Naive thymus-derived CD4-positive, alpha-beta T cell (primary cell): ENCODE measurements at places on chromosomes 2 and 18.

- no peak for DNase-seq
Observed at GRCh38 chr2:168180914-168181313, 66.5 kb downstream of the STK39 start.

- no peak for DNase-seq
Observed at GRCh38 chr2:218298314-218298875, 6.1 kb upstream of the TMBIM1 start.

- no peak for DNase-seq
Observed at GRCh38 chr2:180133736-180134135, 126.6 kb upstream of the CWC22 start.

DNA sequence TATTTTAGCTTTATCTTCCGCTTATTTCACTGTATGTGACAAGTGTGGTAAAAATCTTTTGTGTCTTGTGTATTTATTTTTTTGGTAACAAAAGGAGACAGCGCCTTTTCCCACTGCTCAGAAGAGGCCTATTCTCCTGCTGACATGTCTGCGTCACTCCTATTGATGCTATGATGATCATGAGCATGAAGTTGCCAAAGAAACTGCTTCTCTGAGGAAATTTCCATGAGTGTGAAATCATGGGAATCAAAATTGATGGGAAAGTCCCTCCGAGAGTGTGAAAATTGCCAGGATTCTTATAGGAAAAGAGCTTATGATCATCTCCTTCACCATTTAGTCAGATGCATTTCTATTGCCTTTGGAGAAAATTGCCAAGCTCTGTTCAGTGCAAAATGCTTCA is 36.5 kb upstream of the DARS1 start:
- no peak for DNase-seq

DNA sequence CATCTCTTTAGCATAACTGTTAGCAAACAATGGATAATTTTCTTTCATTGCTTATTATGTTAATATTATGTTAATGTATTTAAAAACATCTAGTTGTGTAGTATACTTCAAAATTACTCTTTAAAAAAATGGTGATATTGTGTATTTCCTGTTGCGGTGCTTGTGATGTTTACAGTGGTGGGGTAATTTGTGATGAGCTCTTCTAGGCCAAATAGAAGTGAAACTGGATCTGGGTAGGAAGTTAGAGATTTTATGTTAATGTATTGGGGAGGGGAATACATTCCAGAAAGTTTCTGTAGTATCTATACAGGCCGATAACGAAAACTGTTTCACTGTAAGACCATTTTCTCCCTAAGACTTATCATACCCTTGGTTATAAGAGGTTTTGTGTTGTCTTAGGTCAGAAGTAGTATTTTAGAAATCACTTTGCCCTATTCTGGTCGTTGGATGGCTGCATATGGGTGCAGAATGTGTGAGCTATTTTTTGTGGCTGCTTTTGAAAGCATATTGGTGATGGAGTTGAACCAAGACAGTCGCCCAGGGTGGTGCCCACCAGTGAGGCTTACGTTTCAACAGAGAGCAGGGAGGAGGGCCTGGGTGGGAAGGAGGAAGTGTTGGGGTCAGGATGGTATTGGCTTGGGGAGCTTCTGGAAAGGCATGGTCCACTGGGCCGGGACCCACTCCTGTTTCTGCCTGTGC is 5.8 kb downstream of the TSHZ1 start:
- DNase-seq, result peak; percentile 66

GRCh38 chr2:206814498-206814897 is 49.1 kb downstream of the FASTKD2 start:
- no peak for DNase-seq

DNA sequence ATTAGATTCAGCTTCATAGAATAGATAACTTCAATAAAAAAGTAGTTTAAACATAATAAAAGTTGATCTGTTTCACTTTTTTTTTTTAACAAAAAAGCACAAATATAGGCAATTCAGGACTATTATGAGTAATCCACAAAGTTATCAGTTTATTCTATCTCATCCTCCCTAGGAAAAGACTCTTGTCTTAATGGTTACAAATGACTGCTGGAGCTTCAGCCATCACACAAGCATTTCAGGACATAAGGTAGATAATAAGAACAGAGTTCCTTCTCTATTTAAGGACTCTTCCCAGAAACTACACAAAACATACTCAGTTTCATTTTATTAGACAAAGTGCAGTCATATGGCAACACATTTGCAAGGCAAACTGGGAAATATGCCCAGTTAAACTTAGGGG is 357.6 kb upstream of the SETBP1 start:
- no peak for DNase-seq

DNA sequence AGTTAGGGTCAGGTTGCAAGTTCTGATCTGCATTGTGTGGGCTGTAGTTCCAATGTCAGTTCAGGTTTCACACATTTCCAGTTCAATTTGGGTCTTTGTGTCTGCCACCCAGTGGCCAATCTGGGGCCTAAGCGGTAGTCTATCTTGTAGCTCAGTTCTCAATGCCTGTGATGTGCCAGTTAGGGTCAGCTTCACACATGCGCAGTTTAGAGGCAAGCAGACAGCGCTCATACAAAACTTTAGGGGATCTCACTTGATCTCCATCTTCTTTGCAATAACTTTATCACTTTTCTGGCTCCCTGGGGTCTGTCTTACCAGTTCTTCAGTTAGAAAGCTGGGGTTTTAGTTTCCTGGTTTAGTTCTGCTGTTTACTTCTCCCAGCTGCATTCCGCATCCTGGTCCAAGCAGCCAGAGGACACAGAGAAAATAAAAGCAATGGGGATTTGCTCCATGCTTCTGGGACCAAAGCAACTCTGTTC is 11.0 kb upstream of the ZNF24 start:
- DNase-seq, result peak; percentile 16

DNA sequence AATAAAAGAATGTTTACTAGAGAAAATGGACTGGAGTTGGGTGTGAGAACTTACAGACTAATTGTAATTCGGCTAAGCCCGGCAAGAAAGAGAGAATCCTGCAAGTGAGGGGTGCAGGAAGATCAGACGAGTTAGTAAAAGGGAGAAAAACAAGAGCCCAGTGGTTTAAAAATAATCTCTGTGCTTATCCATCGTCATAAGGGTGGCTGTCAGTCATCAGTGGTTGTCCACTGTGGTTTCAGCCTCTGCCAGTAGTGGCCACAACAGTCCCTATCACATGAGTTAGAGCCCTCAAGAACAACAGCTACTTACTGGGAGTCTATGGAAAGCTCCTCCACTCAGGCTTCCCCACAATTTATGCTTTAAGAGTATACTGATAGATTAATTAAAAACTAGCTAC is 239.8 kb downstream of the SETBP1 start:
- no peak for DNase-seq

DNA sequence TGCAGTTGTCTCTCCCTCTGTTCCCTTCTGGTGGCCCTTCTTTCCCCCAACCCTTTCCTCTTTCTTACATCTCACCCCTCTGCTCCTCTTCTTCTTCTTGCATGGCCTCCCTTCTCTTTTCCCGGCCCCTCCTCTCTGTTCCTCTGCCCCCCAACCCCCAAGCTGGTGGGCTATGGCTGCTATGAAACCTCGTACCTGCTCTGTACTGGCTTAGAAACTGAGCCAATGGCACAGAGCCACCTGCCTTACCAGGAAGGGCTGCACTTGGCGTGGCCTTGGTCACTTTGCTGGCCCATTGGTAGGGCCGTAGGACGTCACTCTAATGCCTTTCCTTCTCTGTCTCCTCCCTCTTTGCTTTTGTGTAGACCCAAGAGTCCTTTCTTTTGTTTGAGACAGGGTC is 78.9 kb downstream of the LRRFIP1 start:
- DNase-seq, result no peak

- DNase-seq, result no peak
Observed at GRCh38 chr18:35464831-35465279, 32.9 kb downstream of the INO80C start.

DNA sequence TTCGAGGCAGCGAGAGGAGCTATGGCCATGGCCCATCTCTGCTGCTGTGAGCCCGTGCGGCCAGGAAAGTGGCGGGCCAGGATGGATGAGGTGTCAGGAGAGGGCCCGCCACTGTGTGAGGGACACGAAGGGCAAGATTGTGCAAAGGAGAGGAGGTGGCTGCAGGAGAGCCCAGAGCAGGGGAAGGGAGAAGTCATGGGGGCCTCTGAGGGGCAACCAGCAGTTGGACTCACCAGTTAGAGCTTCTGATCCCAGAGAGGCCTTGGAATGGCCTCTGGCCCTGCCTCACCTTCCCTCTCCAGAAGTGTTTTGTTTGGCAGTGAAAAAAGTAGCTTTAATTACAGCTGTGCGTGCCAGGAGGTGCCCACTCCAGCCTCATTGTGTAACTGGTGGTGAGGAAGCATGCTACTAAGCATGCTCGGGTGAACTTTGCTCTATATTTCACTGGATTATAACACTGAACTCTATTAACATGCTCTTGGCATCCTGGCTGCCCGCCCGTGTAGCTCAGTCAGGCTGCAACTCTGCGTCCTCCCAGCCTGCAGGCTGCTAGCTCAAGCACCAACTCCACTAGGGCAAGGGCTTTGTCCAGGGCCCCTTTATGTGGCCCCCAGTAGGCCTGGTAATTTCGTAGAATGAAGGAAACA is 34.2 kb downstream of the IMPA2 start:
- no peak for DNase-seq

DNA sequence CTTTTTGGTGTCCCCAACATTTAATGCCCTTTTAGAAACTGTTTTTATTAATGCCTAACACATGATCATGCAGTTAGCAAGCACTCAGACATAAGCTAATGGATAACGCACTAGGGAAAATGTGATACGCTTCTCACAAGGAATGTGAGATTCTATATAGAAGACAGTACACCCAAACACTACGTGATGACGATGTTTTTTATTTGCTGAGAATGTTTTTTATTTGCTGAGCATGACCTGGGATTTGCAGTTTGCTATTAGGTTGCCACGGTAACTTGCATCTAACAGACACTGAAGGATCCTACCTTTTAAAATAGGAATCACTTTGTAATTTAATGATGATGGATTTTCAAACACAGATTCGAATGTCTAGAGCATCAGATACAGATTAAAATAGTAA is 4.9 kb downstream of the SMC6 start:
- no peak for DNase-seq

DNA sequence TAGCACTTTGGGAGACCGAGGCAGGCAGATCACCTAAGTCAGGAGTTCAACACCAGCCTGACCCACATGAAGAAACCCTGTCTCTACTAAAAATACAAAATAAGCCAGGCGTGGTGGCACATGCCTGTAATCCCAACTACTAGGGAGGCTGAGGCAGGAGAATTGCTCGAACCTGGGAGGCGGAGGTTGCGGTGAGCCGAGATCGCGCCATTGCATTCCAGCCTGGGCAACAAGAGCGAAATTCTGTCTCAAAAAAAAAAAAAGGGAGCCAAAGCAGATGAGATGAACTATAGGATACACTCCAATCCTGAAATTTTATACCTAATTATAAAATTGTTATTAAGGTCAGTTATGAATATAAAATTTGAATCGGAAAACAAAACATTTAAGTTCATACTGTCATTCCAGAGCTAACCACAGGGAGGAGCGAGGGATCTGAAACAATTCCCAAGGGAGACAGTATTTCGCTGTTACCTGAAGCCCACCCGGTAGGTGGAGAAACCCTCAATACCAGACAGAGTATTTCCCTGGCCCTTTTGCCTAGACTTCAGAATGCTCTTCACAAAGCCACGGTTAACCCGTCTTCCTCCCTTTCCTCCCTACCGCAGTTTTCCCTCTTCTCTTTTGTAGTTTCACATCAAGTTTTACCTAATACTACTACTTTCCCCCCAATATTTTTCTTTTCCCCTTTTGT is 1.4 kb downstream of the PPM1G start:
- no peak for DNase-seq

GRCh38 chr2:112290088-112290487 is 14.7 kb downstream of the ZC3H6 start:
- DNase-seq, result no peak
